ENCODE measurements at places on chromosomes 2 and 18. TPM values are rescaled to one million over a fixed set of nuclear protein-coding genes. Genes with fewer than 3 reads are reported as not detected.

Gene CWC22
- total RNA-seq = 23.8 TPM

Gene LRP2
- 1.3 TPM for total RNA-seq

Gene SLC16A14
- 49.5 TPM for total RNA-seq

Gene DCDC2C
- total RNA-seq = 1.6 TPM

Gene ACSL3
- 182 TPM for total RNA-seq

Gene ASB18
- not detected for total RNA-seq

Gene SH2D6
- total RNA-seq = 0.94 TPM

Gene AFTPH
- total RNA-seq = 83.6 TPM

Gene STK16
- 16.9 TPM for total RNA-seq

Gene SETBP1
- 146 TPM for total RNA-seq

Gene HSPD1
- total RNA-seq = 208 TPM

Gene DLX1
- total RNA-seq = 31.6 TPM

Gene CPO
- total RNA-seq = not detected

Gene OR6B2
- total RNA-seq = not detected

Gene CD226
- 1.3 TPM for total RNA-seq

Gene GKN2
- not detected for total RNA-seq

Gene CGREF1
- 29.1 TPM for total RNA-seq

Gene SERPINB4
- total RNA-seq = not detected

Gene ITGB1BP1
- total RNA-seq = 73.6 TPM

Gene C2orf80
- 21.0 TPM for total RNA-seq

Gene UGT1A4
- total RNA-seq = not detected

Gene CRACDL
- total RNA-seq = 0.94 TPM

Gene FAM168B
- 121 TPM for total RNA-seq

Gene NRP2
- 37.9 TPM for total RNA-seq

Gene TXNDC2
- not detected for total RNA-seq

Gene NABP1
- total RNA-seq = 7.2 TPM

Gene GPR148
- not detected for total RNA-seq

Gene TMEM247
- total RNA-seq = not detected

Gene ZNF2
- total RNA-seq = 9.7 TPM

Gene GPR45
- 0.94 TPM for total RNA-seq

Gene SERPINB12
- not detected for total RNA-seq

Gene ADD2
- total RNA-seq = 552 TPM

Gene GLI2
- 6.3 TPM for total RNA-seq

Gene IL37
- total RNA-seq = not detected

Gene LONRF2
- 87.6 TPM for total RNA-seq

Gene PKDCC
- total RNA-seq = 30.0 TPM

Gene C2orf78
- not detected for total RNA-seq

Gene RAX
- total RNA-seq = not detected

Gene RUFY4
- not detected for total RNA-seq

Gene ACTG2
- not detected for total RNA-seq
